ENCODE measurements at places on chromosomes 4 and X.

- DNase-seq = no peak
Measured at GRCh38 chrX:30935985-30936384, 46.9 kb upstream of the TAB3 start.

GRCh38 chrX:40012868-40013265 is 84.9 kb downstream of the BCOR start:
- no peak for DNase-seq

DNA sequence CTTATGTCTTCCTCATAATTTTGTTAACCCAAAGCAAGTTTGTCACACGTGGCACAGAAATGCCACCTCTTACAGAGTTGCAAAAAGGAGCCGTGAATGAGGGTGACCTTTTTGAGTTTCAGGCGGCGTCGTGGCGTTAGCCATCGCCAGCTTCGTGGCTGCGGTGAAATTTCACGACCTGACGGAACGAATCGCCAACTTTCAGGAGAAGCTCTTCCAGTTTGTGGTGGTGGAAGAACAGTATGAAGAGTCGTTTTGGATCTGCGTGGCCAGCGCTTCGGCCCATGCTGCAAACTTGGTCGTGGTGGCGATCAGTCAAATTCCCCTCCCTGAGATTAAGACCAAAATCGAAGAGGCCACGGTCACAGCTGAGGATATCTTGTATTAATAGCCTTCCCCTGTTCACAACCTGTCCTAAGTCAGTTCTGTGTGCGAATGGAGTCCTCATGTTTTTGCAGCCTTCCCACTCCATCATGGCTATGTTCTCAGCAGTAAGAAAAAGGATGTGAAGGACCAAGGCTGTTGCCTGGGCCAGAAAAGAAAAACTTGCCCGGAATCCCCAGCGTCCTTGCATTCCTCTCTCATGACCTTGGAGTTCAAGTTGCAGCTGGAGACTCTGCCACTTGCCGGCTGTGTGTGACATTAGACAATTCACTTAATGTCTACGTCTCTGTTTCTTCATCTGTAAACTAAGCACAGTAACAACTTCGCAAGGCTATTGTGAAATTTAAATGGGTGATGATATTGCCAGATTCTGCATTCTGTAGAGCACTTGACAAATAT is 11.9 kb downstream of the CLRN2 start:
- no peak for DNase-seq

DNA sequence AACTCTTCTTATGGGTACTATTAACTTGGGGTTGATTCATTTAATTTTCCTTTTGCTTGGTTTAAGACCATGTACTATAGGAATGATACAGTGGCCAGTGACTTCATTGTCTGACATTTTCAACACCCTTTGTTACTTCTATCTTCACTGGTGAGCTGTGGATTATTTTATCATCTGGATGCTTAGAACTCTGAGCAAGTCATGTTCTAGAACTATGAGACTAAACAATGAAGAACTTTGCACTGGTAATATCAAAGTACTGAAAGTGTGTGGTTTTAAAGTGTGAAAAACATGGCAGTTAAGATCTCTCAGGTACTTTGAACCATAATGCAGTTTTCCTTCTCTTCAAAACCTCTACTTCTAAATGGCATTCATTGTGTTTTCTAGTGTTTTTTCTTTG is 47.8 kb downstream of the MAP7D3 start:
- DNase-seq = no peak

DNA sequence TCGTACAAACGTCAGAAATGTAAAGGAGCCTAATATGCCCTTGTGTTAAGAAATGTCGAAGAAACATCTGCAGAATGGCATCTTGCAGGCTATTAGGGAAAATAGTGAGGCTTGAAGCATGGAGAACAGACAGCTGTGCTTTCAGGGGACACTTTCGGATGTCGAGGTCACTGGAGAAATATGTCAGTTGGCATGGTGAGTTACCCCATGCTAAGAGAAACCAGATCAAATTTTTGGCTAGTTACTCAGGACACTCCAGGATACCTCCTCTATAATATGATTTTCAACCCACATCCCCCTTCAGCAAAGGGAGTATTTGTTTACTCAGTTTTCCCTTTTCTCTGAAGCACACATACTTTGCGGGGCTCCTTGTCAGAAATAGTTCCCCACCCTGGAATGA is 171.4 kb downstream of the GPC3 start:
- DNase-seq = no peak

DNA sequence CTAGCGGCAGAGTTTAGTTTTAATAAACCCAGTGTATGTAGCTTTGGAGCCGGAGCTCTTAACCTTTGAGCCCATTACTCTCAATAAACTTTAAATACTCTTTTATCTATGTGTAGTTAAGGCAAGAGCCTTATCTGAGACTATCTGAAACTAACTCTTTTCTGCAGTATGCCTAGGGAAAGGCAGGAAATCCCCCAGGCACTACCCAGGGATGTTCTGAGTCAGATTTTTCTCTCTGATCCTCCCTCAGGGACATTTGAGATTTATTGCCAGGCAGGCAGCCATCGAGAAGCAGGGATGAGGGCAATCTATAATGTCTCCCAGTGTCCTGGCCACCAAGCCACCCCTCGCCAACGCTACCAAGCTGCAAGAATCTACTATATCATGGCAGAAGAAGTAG is 39.1 kb downstream of the HEPH start:
- no peak for DNase-seq

GRCh38 chr4:31294655-31295480 is 574.7 kb downstream of the PCDH7 start:
- no peak for DNase-seq

- DNase-seq = no peak
Measured at GRCh38 chr4:80307774-80308465, 27.6 kb upstream of the CFAP299 start.

DNA sequence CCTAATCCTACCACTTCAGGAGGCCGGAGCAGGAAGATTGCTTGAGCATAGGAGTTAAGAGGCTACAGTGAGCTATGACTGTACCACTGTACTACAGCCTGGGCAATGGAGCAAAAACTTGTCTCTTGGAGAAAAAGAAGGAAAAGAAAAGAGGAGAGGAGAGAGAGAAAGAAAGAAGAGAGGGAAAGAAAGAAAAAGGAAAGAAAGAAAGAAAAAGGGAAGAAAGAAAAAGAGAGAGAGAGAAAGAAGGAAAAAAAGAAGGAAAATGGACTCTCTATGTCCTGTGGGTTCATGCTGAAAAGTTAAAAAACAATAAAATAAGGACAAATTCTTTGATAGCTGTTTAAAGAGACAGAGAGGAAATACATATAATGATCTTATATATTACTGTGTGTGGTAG is 13.3 kb upstream of the ABRAXAS1 start:
- DNase-seq = no peak

DNA sequence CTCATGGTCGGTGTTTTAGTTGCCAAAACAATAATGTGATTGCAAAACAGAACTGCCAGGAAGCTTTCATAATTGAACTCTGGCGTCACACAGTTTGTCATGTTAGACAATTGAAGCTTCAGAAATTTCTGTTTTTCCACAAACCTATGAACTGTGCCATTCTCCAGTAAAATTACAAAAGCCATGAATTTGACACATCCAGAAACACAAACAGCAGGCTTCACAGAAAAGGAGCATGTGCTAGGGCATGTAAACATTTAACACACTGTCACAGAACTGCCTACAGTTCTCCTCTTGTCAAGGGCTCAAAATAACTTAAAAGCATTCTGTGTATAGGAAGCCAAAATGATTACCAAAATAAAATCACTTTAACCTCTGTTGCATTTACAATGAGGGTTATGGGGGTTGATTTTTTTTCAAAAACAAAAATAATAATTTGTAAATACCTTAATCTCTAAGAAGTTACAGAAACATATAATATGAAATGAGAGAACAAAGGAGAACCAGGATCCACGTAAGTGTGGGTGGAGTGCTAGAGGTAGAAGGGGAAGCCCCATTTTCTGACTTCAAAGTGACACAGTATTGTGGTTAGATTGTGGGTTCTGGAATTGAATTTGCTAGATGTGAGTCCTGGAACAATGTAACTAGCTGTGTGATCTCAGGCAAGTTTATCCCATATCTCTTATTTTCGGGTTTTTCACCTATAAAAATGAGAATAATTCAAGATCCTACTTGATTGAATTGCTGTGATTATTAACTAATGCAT is 295.0 kb downstream of the CENPC start:
- no peak for DNase-seq

- no peak for DNase-seq
Measured at GRCh38 chrX:53048169-53049126, at the start of gene GPR173. Gene GPR173, plus strand, starts transcription at chrX:53048789. Its CDS starts 27,833 bp downstream, at chrX:53076622.

- no peak for DNase-seq
Measured at GRCh38 chr4:112521123-112522023, 5.4 kb upstream of the NEUROG2 start.

DNA sequence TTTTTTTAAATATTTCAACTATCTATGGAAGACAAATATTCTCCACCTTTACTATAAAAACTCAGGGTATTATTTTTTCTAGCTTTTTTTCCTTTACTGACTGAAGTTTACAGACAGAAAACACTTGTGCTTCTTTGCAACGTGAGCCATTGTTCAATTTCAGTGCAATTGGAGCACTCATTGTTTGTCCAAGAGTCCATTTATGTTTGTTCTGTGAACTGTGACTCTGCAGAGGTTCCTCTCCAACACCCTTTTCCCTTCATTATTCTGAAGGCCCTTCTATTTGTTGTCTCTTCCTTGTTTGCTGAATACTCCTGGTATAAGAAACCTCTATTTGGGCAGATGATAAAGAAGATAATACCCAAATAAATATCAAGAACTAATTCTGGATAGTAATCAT is 37.4 kb downstream of the DAPP1 start:
- no peak for DNase-seq

GRCh38 chr4:76200771-76201231 is 12.8 kb downstream of the SCARB2 start:
- DNase-seq = no peak

DNA sequence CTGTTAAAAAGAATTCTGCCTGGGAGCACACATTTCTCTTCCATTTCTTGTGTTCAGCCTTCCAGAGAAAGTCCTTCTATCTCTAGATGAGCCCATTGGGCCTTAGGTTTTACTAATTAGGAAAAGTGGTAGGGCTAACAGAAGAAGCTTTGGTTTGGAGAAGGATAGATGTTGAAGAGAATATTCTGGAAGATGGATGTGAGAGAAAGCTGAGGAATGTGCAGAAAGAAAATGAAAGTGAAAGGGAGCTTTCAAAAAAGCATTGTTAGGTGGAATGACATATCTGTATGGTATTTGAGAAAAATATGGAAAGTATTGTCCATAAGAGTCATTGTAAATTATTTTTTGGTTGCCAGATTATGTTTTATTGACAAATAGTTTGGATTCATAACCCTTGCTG is 474.8 kb upstream of the SLIT2 start:
- DNase-seq = no peak

- DNase-seq = no peak
Measured at GRCh38 chrX:84175958-84176357, 12.0 kb downstream of the RPS6KA6 start.
